CD4-positive, alpha-beta T cell treated with Interleukin-10 for 1 hour (primary cell): ENCODE measurements at places on chromosomes 2 and 18.

- DNase-seq: no peak
Observed at GRCh38 chr2:191292869-191293268, 47.7 kb downstream of the MYO1B start.

GRCh38 chr18:50432915-50433314 is 58.1 kb downstream of the SKA1 start:
- no peak for DNase-seq

DNA sequence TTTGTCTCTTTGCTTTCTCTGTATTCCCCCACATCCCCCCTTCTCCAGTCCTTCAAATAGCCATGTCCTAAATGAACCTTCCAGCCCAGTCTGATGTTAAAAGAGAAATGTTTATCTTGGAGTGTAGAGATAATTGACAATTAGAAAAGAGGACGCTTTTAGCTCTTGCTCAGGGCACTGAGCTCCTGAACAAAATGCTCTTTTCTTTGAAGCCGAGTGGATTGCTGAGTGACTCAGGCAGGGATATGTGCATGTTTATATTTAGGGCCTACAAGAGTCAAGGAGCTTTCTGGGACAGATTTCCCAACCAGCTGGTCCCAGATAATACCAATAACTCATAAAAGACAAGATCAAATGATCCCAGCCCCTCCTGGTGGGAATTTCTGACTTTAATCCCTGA is 88.0 kb upstream of the SETBP1 start:
- no peak for DNase-seq

DNA sequence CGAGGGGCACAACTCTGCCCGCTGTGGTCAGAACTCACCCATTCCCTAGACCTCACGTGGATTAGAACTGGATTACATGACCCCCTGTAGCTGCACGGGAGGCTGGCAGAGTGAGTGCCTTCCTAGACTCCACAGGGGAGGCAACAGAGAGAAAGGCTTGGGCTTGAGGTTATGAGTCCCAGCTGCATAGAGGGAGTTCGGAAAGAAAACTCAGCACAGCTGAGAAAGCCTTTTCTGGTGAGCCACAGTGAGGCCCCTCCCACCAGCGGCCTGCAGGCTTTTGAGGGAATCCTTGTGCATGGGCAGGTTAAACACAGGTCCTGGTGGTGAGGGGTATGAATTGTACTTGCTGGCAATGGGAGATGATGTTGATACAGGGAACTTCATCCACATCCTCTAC is 217.3 kb downstream of the FHOD3 start:
- DNase-seq: no peak

DNA sequence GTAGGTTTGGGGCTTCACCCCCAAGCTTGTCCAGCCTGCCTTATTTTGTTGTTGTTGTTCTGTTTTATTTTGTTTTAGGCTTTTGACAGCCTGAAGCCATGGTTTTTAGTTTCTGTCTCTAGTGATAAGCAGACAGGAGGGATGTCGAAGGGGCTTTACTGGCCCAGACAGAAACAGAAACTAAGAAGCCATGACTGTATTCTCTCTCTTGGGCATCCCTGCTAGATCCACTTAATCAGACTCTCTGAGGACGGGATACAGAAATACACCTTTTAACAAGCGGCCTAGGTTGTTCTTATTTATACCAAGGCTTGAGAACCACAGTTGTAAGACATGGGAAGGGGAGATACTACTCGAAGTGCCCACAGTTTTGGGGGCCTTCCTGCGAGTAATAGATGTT is 330.9 kb downstream of the SLC8A1 start:
- no peak for DNase-seq

- DNase-seq: no peak
Observed at GRCh38 chr2:206805887-206806607, 40.6 kb downstream of the FASTKD2 start.

- DNase-seq: no peak
Observed at GRCh38 chr18:62017618-62018017, 124.8 kb upstream of the RNF152 start.

DNA sequence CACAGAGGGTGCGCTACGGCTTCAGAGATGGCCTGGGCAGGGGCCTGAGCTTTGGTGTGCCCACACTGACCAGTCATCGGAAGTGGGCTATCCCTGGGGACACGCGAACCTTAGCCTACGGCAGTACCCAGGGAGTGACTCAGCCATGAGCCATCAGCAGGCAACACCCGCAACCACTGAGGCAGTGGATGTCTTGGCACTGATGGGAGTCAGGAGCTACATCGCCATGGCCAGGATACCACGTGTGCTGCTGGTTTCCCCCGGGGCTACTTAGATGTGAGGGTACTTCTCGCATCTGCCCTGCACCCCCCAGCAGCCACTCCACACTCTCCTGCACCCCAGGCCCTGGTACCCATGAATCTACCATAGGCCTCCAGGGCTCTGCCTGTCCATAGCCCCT is 12.8 kb upstream of the HPCAL1 start:
- DNase-seq: no peak

- DNase-seq: no peak
Observed at GRCh38 chr2:41735476-41735875, 312.3 kb upstream of the PKDCC start.

DNA sequence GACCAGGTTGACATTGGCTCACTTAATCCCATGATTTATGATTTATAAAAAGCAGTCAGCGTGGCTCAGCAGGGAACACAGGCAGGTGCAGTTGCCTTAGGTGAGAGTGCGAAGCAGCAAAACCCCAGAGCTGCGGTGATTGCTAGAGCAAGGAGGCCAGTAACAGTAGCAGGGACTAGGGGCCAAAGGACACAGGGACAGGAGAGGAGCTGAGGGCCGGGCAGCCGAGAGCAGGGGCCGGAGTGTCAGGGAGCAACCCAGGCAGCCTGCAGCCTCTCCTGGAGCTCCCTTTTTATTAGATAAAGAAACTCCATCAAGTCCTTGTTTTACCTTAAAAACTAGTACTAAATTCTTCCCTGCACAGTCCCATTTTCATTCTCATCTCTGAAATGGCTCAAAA is 4.3 kb downstream of the MC2R start:
- no peak for DNase-seq

- no peak for DNase-seq
Observed at GRCh38 chr2:234403074-234403473, 93.8 kb downstream of the ARL4C start.
